NCI-H524 (cell line): ENCODE measurements at places on chromosomes 2 and 18.
A peak's percentile ranks its signal among the peaks of the same experiment; 100 is the strongest.

GRCh38 chr2:29589440-29590103 is 331.8 kb downstream of the ALK start:
- DNase-seq: no peak

- no peak for DNase-seq
Measured at GRCh38 chr2:206981739-206982340, 42.5 kb downstream of the CPO start.

- peak; percentile 77 for DNase-seq
Measured at GRCh38 chr2:181183878-181184542, 203.6 kb downstream of the UBE2E3 start.

DNA sequence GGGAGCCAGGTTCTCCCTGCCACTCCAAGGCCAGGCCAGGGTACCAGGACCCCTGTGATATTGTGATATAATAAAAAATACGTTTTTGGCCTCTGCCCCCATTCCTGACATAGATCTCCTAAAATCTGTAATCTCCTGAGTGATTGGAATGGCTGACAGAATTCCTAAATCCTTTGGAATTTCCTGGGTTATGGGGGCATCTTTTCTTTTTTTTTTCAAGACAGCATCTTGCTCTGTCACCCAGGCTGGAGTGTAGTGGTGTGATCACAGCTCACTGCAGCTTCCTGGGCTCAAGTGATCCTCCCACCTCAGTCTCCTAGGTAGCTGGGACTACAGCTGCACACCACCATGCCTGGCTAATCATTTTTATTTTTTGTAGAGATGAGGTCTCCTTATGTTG is 26.2 kb upstream of the TUBB6 start:
- DNase-seq: no peak

- peak; percentile 7 for DNase-seq
Measured at GRCh38 chr18:63505566-63506335, 29.0 kb downstream of the SERPINB5 start.

GRCh38 chr2:216426938-216427337 is 14.7 kb downstream of the SMARCAL1 start:
- no peak for DNase-seq

DNA sequence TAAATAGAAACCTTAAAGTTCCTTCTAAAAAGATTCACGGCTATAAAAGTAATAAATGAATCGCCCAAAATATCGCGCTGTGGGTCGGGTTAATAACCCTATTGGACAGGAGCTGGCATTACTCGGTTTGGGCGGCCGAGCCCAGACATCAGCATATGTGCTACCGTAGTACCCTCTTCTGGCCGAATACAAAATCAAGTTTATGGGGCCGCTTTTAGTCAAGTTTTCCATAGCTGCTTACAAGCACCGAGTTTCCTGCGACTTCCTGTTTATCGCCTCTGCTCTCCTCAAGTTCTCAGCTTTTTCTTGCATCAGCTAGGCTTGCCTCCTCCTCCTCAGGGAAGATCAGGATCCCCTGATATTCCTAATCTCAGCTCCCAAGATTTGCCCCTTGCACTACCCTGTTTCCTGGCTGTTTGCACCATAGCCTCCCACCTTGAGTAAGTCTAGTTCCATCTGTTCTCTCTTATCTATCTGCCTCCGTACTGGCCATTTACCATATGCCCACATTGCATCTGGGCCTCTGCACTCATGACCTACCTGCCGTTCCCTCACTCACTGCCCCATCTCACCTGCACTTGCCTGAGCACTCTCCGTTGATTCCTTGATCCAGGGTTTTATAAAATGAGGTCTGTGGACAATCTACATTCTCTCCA is 56.1 kb downstream of the SLC35F5 start:
- peak; percentile 80 for DNase-seq

DNA sequence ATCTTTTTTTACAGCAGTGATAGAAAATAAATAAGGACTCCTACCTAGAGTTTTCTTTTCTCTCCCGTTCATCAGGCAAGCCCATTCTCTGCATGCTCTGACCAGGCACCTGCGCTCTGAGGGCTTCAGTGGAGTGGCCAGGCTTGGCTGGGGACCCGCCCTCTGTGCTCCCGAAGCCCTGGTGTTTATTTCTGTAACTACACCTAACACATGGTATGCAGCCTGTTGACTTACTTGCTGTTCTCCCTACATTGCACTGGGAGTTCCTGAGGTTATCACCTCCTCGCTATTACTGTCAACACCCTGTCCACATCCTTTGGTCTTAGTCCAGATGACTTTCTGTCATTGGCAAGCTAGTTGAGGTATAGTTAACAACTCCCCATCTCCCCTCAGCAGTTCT is 317.7 kb downstream of the LPIN1 start:
- DNase-seq: no peak

GRCh38 chr2:28627722-28628480 is 123.7 kb upstream of the PPP1CB start:
- DNase-seq: no peak

GRCh38 chr2:100664021-100664755 is 101.4 kb downstream of the PDCL3 start:
- no peak for DNase-seq

GRCh38 chr2:46703588-46703987 is 212.0 kb downstream of the MCFD2 start:
- no peak for DNase-seq

GRCh38 chr2:165662720-165663119 is 131.3 kb downstream of the GALNT3 start:
- no peak for DNase-seq

GRCh38 chr18:64219517-64219916 is 70.6 kb upstream of the LINC00305 start:
- DNase-seq: peak; percentile 29

GRCh38 chr2:136141510-136142149 is 23.7 kb upstream of the CXCR4 start:
- DNase-seq: peak; percentile 99

DNA sequence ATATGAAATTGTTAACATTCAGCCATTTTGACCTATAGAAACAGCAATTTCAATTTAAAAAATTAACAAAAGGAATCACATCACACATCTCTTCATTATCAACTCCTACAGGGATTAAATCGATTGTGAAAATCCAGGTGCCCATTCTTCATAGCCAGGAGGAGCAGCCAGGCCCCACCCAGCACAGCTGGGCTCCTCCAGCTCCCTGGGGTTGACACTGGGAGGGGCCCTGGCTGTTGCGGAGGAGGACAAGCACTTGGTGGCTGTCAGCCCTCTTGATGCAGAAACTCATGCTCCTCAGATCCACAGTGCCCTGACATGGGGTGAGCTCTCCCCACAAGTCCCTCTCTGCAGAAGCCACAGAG is 99.8 kb downstream of the FAM210A start:
- DNase-seq: peak; percentile 24

GRCh38 chr18:55250768-55251173 is 291.5 kb upstream of the CCDC68 start:
- no peak for DNase-seq
